ENCODE measurements at places on chromosomes 2 and 18.

GRCh38 chr2:61460163-61460562 lies 10.7 kb downstream of the USP34 start:
- H3K4me3 ChIP-seq: no peak overlapping the region
- H3K4me1 ChIP-seq: peaks cover 13% of the 10 kb centered on the region
- H3K27ac ChIP-seq: no peak overlapping the region

DNA sequence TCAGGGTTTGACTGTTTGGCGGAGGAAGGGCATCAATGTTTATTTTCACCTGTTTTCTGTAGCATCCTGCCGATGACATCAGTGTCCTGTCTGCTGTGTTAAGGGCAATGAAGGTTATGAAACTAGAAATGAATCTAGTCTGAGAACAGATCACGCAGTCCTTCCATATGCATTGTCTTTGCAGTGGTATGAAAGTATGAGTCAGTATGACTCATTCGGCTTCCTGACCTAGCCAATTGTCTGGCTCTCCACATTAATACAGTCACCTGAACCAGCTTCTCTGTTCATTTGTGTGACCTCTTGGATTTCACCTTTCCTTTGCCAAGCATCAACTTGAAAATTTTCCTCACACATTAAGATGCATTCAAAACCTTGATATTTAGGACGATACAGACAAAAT lies 353.8 kb downstream of the RND3 start:
- no peak for DNase-seq
- peaks cover 24% of the 10 kb centered on the region for H3K4me1 ChIP-seq
- H3K4me3 ChIP-seq: no peak overlapping the region
- H3K27ac ChIP-seq: no peak overlapping the region
- no peaks in the 10 kb centered on the region for H3K36me3 ChIP-seq

- no peaks in the 10 kb centered on the region for H3K27me3 ChIP-seq
- DNase-seq: no peak
- no peaks in the 10 kb centered on the region for H3K4me1 ChIP-seq
These were observed 66.7 kb downstream of the KIAA1328 start for GRCh38 chr18:36895606-36896005.

GRCh38 chr2:20796374-20796791 lies 26.5 kb downstream of the LDAH start:
- H3K27ac ChIP-seq: no peak overlapping the region
- H3K4me3 ChIP-seq: no peak overlapping the region
- H3K36me3 ChIP-seq: no peaks in the 10 kb centered on the region

- H3K27ac ChIP-seq: no peak overlapping the region
- no peaks in the 10 kb centered on the region for H3K36me3 ChIP-seq
- DNase-seq: no peak
- no peaks in the 10 kb centered on the region for H3K27me3 ChIP-seq
- no peak overlapping the region for H3K4me3 ChIP-seq
- no peaks in the 10 kb centered on the region for H3K4me1 ChIP-seq
These were observed 385.3 kb downstream of the IRS1 start for GRCh38 chr2:226414335-226414734.

DNA sequence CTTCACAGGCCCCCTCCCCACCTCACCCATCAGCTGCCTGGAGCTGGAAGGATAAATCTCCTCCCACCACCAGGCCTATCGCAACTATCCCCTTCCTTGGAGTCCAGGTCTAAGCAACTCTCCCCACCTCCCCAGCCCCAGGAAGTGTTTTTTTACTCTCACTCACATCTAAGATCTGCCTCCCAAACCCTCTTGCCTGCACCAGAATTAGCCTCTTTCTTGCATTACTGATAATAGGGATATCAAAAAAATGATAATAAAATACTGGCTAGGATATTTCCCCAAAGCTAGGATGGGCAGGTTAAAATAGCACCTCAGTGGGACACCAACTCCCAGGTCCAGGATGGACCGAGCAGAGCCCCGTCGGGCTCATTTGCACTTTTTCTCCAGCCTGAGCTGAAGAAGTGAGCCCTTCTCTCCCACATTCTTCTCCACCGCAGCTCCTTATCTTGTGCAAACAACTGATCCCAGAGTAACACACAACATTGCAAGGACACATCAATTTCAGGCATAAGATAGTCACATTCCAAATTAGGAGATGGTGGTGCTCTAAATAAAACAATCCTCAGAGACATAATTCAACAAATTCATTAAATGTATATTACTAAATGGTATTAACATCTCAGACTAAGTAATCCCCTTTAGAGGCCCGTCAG lies 17.7 kb upstream of the CIB4 start:
- no peak overlapping the region for H3K4me3 ChIP-seq
- H3K27me3 ChIP-seq: no peaks in the 10 kb centered on the region
- H3K4me1 ChIP-seq: no peaks in the 10 kb centered on the region
- no peak overlapping the region for H3K27ac ChIP-seq

DNA sequence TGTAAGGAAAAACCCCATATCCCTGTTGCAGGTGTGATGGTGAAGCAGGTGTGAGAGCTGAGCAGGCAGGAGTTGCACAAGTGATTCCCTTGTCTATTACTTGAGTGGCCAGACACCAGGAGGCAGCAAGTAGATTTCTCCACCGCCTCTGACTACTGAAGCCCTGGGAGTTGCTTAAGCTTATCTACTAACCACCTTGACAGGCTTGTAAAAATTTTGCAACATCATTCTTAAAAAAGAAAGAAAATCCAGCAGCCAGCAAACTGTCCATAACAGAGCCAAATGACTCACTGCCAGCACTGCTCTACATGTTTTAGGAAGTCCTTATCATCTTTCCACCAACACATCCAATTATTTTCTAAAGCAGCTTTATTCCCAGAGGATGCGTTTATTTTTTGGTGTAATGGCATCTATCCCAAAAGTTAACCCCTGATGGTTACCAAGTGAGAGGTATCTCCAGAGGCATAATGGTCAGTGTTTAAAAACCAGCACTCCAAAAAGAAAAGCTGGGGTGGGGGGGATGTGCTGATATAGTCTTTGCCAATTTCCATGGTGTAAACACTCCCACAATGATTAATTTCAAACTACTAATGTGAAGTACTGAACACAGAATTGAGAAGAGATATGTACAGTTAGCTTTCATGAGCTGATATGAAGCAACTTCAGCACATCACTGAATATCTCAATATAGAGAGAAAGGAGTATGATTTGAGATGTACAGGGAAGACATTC lies 16.3 kb upstream of the GPR39 start:
- H3K4me3 ChIP-seq: no peak overlapping the region
- H3K27me3 ChIP-seq: no peaks in the 10 kb centered on the region
- DNase-seq: no peak
- no peaks in the 10 kb centered on the region for H3K36me3 ChIP-seq
- H3K4me1 ChIP-seq: peaks cover 6% of the 10 kb centered on the region
